NCI-H1105 (cell line): ENCODE measurements at places on chromosomes 6 and 20.

DNA sequence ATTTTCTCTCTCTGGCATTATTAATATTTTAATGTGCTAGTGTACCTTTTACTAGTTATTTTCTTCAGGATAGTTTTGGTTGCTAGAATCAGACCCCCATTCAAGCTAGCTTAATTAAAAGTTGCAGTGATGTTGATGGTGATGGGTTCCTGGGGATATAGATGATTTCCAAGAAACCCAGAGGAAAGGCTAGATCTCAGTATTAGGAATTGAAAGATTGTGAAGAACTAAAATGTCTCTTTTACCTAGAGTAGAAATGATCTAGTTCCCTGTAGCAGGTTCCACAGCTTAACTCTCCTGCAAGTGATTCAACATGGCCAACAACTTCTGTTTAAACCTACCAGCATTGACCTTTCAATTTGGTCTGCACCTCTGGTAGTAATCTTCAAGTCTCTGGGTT, 78.6 kb downstream of the DOK5 start:
- DNase-seq, result no peak

GRCh38 chr20:45181639-45182038, 6.9 kb downstream of the PI3 start:
- no peak for DNase-seq

- DNase-seq, result no peak
Measured at GRCh38 chr6:41294214-41294872, 7.9 kb upstream of the TREM1 start.

DNA sequence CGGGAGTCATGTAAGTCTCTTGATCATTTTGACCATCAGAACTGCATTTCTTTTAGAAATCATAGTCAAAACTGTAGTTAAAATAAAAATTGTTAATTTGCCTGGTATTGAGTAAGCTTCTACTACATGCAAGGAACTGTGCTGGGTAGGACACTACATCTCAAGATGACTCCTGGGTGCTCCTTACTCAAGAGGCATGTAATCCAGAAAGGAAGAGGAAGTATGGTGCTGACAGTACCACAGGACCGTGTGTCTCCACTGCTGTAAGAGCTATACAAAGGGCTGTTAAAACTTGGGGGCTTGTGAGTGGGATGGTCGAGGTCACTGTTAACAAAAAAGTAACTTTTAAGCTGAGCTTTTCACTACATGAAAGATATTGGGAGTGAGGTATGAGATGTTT, 508.3 kb upstream of the SOX4 start:
- DNase-seq, result no peak

DNA sequence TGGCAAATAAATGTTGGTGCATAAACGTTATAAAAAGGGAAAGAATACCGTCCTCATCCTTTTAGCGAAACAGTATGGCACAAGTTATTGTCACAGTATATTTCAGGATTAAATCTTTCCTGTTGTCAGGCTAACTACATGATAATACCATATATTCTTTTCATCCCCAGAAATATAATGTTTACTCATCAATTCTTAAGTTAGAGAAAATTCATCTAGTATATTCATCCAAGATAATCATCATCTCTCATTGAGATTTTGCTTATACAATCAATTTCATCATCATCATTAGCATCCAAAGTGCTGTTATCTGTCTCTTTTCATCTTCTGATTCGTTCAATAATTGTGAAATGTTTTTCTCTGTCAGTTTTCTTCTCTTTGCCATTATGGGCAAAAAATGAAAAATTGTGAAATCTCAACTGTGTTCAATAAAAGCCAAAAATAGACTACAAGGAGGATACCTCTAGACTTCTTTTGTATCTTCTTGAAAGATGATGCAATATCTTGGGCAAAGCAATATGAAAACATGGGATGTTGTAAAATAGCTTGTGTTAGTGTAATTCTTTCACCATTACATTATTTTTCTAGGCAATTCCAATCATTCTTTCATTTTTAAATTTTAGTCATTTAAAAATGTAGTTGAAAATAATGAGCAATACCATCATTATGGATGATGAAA, 2.6 kb downstream of the SPACA1 start:
- DNase-seq, result no peak

GRCh38 chr6:14063756-14064155, 53.8 kb upstream of the CD83 start:
- no peak for DNase-seq

DNA sequence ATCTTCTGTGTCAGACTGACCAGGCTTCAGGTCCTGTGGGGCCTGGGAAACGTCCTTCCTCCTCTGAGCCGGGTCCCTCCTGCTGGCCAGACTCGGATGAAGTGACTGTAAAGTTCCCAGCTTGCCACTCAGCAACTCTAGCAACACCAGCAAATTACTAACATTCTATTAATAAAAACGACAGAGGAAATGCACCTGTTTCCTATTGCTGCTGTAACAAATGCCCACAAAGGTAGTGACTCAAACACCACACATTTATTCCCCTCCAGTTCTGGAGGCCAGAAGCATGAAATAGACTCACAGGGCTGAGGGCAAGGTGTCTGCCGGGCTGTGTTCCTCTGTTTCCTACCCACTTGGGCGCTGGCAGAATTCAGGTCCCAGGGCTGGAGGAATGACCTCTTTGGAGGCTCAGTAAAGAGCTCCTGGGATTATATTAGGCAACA, 48.8 kb downstream of the CTCFL start:
- DNase-seq, result no peak

DNA sequence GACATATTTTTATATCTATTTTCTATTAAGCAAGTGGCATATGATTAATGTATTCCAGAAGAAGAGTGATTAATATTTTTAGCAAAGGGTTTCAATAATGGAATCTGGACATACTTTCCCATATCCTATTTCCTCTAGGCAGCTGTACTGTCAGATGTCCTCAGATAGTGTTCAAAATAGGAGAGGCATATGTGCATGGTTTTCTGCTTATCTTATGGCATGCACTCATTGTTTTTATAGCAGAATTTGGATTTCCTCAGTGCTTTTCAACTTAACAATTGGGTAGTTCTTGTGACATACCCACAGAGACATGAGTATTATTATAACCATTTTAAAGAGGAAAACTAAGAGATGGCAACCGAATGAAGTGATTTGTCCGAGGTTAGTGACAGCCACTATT, 12.6 kb upstream of the SLC17A5 start:
- no peak for DNase-seq

DNA sequence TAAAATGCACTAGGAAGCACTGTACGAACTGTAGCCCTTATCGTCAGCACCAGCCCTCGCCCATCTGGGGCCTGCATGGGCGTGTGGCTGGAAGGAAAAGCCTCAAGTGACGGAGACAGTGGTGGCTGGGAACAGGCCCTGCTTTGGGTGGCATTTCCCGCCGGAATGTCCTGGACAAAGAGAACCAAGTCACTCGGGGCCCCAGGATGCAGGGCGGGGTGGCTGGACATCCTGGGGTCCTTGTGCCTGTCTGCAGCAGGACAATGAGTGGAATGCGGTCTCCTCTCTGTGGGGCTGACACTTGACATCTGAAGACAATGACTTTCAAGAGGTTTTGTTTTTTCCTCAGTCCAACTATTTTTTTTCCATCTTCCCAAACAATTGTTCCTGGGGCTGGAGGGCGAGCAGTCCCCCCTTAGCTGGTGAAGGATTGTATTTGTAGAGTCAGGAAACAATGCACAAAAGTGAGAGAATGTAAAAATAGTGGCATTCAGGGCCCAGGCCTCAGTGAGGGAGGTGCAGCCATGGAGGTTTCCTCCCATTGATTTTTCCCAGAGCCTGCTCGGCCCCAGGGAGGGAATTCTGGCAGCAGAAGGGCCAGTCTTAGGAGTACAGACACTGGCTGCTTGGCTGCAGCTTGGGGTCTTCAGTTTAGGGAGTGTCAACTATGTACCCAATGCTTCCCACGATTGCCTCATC, 64.4 kb downstream of the PREX1 start:
- DNase-seq, result no peak

DNA sequence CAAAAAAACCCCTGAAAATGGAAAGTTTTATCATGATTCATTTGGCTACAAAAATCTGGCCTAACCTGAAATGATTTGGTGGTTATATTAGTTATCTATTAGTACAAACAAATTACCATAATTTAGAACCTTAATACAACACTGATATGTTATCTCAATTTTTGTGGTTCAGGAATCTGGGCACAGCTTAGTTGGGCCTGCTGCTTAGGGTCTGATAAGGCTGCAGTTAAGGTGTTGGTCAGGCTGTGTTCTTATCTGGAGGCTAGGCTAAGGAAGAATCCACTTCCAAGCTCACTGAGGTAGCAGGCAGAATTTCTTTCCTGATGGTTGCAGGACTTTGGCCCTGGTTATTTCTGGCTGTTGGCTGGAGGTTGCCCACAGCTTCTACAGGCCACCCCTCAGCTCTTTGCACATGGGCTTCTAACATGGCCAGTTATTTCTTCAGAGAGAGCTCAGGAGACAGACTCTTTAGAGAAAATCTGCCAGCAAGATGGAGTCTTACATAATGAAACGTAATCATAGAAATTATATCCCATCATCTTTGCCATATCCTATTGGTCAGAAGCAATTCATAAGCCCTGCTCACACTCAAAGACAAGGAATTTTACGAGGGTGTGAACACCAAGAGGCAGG, 11.4 kb downstream of the TRIM38 start:
- DNase-seq, result no peak

DNA sequence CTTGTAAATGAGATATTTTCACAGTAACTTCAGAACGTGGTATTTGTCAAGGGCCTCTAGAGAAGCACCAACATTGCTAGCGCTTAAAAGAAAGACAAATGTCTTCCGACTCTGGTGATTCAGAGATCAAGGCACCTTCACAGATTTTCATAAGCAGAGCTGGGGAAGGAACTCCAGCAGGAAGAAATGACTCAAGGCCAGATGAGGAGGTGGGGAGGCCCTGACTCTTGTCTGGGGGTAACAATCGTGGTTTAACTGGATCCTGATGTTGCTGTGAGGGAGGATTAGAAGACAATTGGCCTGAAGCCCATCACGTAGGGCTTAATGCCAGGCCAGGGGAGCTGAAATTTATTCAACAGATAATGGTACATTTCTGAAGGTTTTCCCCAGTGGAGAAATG, 122.9 kb upstream of the QKI start:
- DNase-seq, result no peak

DNA sequence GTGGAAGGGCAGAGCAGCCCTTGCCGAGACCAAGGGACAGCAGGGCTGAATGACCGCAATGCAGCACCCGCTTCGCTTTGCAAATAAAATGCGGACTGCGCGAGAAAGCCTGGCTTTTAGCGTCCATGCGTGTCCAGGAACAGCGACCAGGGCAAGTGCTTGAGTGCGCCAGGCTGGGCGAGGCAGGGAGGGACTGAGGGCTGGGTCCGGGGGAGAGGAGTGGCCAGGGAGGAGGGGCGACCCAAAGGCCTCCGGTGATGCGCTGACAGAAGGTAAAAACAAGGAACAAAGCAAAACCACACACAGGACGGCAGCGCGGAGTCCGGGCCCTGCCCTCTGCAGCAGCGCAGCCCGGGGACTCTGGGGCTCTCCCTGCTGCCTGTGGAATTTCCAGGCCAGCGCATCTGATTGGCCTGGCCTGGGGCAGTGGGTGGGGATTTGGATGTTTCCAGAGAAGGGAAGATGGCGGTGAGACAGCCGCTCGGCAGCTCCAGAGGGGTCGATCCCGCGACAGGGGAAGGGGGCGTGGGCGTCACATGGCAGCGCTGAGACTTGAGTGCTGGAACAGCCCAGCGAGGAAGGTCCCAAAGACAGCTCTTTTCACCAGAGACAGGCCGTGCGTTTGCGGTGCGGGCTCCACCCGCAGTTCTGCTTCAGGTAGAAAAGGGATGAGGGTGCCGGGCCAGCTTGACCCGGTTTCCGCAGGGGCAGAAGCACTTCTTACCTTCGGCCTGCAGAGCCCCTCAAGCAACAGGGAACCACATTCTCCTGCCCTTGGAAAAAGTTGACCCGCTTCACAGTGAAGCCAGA, 51.8 kb downstream of the SSR1 start:
- DNase-seq, result peak; percentile 80

DNA sequence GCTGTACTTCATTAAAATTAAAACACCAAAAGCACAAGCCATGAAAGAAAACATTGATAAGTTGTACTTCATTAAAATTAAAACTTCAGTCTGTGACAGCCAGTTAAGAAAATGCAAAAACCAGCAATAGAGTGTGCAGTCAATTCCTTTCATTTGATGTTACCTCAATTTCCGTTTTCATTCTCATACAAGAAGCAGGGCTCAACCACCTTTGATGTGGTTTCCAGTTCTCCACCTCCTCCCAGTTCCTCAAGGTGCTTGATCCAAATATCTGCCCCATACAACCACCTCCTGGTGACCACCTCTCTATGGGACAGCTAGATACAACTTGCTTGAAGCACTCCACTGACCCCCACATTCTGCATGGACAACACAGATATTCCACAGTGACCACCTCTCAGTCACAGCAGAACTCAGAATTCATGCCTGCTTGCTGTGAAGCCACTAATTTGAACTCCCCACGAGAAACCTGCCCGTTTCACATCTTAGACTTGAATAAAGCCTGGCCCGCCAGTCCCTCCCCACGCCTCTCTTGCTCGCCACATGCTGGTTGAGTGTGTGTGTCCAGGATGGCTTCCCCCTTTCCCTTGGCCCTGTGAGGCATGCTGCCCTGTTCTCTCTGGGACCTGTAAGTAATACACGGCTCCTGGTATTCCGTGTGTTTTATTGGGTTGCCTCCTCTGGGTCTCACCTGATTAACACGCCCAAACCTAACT, 66.1 kb downstream of the FAM50B start:
- no peak for DNase-seq

- DNase-seq, result no peak
Measured at GRCh38 chr6:160959726-160960435, 31.7 kb upstream of the MAP3K4 start.

- no peak for DNase-seq
Measured at GRCh38 chr6:136784271-136784664, 8.0 kb downstream of the MAP3K5 start.

- DNase-seq, result no peak
Measured at GRCh38 chr20:3431109-3431508, 23.6 kb upstream of the DNAAF9 start.

GRCh38 chr20:63744574-63745423, 5.2 kb downstream of the SLC2A4RG start:
- DNase-seq, result no peak

DNA sequence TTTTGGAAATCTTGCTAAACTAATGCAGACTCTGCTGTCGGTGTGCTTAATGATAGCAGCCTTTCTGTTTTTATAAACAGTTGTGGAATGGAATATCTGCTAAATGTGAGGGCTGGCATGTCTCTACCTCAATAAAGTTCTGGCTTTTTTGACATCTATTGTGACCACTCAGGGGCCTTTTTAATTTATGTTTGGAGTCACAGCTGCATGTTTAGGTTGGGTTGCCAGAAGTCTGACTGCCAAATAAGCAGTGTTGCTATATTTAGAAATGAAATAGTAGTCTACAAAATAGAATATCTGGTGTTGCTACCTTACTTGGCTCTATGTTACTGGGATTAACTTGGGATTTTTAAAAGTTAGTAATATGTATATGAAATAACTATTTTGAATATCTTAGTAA, 125.1 kb upstream of the LOC128125822 start:
- no peak for DNase-seq

- DNase-seq, result no peak
Measured at GRCh38 chr6:79070206-79070825, 7.7 kb downstream of the PHIP start.

DNA sequence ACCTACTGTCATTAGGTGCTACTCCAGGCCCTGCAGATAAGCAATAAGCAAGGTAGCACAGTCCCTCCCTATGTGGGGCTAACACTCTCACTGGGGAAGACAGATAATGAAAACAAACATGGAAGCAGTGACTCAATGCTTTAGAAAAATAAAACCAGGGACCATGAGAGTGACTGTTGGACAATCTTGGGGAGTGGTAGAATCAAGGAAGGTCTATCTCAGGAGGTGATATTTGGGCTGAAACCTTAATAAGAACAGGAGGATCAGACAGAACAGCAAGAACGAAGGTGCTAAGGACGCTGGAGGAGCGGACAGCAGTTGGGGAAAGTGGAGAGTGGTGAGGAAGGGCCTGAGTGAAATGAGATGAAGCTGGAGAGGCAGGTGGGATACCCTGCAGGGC, 58.2 kb downstream of the BANF2 start:
- no peak for DNase-seq
